ENCODE measurements at places on chromosomes 16 and 17.
A peak's percentile ranks its signal among the peaks of the same experiment; 100 is the strongest.

DNA sequence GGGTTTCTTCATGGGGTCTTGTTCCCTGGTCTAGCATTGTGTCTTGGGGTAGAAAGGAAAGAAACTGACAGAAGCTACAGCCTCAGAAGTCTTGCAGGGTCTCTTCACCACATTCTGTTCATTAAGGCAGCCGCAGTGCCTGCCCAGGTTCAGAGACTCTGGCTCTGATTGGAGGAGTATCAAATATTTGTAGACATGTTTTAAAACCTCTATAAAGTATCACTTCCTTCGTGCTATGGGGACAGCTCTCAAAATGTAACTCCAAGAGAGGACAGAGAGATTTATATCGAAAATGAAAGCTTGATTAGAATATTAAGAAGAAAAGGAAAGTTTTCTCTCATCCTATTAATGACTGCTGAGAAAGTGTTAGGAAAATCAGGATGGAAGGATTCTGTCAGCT is 107.0 kb upstream of the CACNG3 start:
- DNase-seq = no peak

DNA sequence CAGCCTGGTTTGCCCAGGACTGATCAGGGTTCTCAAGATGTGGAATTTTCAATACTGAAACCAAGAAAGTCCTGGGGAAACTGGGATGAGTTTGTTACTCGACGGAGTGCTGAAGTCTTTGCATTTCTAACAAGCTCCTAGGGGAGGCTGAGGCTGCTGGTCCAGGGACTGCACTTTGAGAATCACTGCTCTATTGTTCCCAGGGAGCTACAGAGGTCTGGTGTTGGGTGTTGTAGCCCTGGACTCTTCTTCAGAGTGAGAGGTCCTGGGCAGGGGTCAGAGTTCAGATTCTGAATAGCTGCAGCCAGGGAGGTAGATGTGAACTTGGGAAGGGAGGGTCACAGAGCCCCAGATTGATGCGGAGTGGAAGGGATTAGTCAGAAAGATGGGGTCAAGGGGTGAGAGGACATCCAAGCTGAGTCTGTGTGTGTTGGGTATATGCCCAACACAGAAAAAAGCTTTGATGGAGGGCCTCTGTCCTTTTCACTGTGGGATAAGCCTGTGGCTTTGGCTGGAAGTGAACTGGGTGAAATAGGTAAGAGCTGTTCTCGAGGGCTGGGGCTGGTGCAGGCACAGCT is 14.1 kb downstream of the TMEM238L start:
- peak; percentile 22 for DNase-seq

DNA sequence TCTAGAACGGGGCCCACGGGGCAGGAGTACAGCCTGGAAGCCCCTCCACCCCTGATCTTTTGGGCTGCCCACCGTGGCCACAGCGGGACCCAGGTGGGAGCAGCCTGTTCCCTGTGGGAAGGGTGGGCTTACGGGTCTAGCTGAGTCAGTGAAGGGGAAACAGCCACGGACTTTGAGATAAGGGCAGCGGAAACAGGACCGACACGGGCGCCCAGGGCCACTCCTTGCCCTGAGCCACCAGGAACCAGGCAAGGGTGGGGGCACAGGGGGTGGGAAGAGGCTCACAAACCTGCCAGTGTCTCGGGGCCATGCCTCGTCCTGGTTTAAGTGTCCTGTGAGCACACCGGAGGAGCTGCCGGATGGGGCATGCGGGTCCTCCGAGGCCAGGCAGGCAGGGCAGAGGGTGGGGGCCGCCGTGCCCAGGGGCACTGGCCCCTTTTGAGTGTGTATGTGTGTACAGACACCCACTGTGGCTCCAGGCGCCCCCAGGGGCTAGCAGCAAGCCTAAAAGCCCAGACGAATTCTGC is 47.6 kb upstream of the PVALEF start:
- no peak for DNase-seq

- no peak for DNase-seq
Measured at GRCh38 chr17:67942810-67943209, 53.5 kb downstream of the C17orf58 start.

DNA sequence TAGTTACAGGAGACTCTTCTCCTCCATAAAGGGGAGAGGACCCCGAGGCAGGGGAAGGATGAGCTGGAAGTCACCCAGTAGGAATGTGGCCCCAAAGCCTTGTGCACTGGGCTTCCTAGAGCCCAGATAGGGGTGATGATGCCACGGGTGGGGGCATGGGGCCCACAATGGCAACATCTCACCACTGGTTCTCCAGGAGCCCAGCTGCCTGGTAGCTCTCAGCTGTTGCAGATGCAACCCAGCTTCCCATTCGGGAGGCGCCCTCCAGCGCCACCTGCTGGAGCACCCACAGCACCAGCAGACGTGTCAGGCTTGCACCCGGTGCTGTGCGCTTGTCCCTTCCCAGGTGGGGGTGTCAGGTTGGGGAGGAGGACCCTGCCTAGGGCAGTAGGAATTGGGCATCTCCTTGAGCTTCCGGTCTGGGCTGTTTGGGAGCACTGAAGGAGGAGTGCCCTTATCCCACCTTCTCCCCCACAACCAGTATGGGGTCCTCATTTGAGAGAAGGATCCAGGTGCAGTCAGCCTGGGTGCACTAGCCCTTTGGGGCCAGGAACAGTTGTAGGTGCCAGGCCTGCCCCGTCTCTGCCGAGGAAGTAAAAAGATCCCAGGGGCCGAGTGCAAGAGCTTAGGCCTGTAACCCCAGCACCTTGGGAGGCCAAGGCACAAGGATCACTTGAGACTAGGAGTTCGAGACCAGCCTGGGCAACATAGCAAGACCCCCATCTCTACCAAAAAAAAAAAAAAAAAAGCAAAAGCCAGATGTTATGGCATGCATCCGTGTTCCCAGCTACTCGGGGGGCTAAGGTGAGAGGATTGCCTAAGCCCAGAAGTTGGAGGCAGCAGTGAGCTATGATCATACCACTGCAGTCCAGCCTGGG is 14.4 kb downstream of the CDIPT start:
- peak; percentile 86 for DNase-seq

- DNase-seq = no peak
Measured at GRCh38 chr16:89230255-89230654, 12.8 kb downstream of the ZNF778 start.
